Breast epithelium (tissue), 4 donors: ENCODE measurements at places on chromosomes 12 and 14. TPM values are rescaled to one million over a fixed set of nuclear protein-coding genes. Genes with fewer than 3 reads are reported as not detected.

Gene LMNTD1
- not detected for total RNA-seq

GRCh38 chr12:119019166-119019565, 37.8 kb downstream of the SRRM4 start:
- DNase-seq: no peak

DNA sequence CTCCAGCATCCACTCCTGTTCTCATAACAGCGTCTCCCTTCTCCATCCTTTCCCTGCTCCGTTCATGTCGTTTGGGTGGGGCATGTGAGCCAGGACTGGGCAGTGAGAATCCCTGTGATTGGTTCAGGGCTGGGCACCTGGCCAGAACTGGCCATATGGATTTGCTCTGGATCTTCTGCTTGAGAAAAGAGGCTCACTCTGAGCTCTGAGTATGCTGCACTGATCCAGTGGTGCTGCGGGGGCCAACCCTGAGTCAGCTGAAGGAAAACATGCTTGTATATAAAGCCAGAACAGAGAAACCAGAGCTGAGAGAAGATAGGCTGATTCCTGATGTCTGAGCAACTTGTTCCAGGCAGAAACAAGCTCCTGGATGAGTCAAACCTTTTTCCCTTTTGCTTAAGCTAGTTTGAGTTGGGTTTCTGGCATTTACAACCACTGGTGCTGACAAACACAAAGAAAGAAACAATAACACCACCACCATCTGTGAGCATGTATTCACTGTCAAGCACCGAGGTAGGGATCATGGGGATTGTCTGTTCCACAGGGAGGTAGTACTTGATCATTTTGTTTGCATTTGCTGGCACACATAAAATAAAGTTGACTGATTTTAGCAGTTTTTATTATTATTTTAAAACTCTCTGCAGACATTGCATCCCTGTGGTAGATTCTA, 14.0 kb upstream of the HPD start:
- no peak for DNase-seq

Gene KRT79
- total RNA-seq: 0.48 TPM
